ENCODE measurements at places on chromosomes 4 and X.

DNA sequence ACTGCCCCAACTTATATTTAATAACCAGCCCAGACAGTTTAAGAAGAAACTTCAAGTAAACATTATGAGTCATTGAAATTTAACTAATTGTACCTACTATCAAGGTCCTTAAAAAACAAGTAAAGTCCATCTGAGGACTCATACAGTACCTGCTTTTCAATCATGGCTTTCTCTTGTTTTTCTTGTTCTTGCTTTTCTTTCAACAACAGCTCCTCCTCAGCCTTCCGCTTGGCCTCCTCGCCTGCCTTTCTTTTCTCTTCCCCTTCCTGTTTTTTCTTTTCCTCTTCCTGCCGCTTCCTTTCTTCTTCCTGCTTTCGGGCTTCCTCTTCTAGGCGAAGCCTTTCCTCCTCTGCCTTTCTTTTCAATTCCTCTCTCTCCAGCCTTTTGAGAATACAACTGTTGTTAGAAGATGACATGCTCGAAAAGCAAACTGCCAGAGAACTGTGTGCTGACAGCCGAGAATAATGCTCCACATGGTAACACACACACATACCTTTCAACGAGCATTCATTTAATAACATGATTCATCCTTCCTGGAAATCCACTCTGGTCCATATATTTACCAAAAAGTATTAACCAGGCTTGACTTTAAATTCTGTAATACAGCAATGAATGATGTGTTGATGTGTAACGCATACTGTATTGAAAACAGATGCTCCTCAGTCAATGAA lies 25.2 kb upstream of the BCLAF3 start:
- DNase-seq, result no peak

DNA sequence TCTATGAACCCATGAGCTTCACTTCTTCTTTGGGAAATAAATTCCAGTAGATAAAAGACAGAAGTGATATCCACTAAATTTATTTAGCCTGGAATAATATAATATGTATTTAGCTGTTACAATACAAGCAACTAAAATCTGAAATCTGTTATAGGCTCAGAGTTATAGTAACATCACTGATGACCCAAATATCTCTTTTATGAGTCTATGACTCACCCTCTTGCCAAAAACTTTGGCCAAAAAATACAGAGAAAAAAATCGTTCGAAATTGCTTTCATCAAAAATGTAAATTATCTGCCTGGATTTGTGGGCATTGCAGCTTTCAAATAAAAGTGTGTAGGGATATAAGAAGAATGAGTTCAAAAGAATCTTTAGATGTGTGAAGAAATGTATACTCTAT lies 89.4 kb upstream of the DKK2 start:
- no peak for DNase-seq

DNA sequence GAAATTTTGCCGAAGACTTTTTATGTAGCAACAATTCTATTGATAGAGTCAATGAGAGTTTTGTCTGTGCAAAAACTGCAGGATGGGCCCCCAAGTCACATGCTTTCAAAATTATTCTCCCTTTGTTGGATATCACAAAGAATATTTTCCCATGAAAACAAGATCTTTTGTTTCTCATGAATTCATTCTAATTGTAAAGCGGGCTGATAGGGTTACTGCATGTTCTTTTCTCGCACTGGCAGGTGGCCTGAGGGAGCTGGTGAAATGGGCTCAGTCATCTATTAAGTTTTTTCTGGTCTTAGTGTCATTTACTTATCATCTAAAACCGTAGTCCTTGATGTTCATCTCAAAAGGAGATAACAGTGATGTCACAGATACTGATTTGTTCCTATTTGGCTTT lies 44.2 kb downstream of the MID1IP1 start:
- no peak for DNase-seq

GRCh38 chr4:137454767-137455166 lies 77.5 kb downstream of the PCDH18 start:
- no peak for DNase-seq

- no peak for DNase-seq
These were observed 176.9 kb upstream of the DCAF8L1 start for GRCh38 chrX:28158019-28158777.

DNA sequence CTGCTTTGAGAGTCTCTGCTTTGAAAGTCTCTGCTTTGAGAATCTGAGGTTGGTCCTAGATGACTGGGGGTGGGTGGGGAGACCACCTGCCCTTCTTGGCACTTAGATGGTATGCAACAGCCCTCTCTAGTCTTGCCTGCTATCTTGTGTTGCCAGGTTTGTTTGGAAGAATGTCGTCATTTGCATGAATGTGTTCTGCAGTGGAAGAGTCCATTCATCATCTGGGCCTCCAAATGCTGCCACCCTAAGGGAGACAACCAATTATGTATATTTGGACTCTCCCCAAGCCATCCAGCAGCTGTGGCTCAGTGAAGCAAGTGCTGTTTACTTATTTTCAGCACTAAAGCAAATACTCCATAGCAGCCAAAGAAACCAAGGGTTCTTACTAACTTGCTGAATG lies 44.6 kb upstream of the TRPC5OS start:
- DNase-seq, result no peak

GRCh38 chrX:56728752-56729151 lies 291 bp upstream of the NBDY start:
- peak; percentile 33 for DNase-seq

- no peak for DNase-seq
These were observed 4.6 kb downstream of the DUSP9 start for GRCh38 chrX:153651540-153652079.

DNA sequence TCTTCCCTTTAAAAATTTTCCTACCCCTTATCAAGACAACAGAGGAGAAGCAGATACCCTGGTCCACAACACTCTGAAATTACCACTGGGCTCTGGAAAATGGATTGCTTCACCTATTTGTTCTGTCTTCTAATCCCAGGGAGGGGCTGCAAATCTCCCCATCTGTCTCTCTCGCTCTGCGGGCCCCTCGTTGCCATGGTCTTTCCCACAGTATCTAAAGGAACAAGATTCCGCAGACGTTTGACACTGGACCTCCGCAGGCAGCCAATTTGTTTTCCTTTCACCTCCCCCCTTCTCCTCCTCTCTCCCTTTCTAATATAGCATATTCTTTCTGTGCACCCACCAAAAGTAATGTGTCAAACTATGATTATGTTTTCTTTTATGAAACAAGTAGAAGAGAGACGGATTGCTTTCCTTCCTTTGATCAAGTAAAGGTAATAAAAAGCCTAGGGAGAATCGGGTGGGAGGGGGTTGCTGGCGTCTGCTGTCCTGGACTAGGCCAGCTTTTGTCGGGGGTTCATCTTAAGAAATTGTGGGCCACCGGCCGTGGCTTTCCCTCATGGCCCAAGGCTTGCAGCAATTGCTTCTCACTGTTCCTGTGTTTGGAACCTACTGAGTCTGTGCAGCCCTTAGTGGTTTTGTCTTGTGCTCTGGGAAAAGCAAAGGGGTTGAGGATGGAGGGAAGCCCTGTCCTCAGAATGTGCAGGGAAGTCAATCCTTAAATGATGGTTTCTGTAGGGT lies 81.0 kb downstream of the MGST2 start:
- DNase-seq, result no peak

DNA sequence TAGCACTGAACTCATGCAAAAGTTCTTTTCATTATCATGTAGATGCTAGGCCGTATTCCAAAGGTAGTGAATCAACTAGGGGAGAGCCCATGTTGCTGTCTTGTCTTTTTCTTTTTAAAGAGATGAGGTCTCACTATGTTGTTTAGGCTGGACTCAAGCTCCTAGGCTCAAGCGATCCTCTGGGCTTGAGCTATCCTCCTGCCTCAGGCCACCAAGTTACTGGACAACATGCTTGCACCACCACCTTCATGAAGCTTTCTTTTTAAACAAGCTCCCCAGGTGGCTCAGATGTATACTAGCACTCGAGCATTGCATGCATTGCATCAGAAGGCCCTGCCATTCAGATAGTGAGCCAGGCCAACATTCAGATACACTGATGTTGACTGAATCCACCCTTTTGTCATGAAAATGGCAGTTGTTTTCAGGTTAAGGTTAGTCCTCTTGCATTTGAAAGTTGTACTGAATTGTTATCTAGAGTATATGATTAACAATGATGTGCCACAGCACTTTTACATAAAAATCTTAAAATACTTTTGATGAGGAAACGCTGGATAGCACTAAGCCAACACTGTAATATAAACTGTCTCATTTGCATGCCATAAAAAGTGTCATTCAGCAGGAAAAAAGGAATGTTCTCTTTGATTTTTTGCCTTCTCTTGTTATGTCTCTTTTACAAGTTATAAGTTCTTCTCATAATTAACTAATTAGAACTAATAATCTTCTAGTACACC lies 76.7 kb downstream of the FNIP2 start:
- DNase-seq, result no peak

DNA sequence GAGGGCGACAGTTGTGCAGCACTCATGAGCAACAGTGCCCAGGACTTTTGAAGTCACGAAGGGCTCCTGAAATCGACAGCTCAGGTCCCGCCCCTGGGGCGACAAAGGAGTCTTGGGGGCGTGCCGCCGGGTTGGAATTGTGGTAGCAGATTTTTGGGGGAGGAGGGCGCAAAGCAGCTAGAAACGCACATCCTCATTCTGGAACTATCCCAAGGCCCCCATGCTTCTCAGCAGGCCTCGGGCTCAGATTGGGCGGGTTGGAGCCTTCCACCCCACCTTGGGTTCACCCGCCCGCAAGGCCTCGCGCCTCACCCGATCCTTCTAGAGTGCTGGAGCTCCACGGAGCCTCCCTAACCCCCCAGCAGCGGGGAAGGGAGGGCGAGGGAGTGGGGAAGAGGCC lies 85.5 kb downstream of the HPRT1 start:
- no peak for DNase-seq

- no peak for DNase-seq
These were observed 95.9 kb upstream of the C1QTNF7 start for GRCh38 chr4:15331930-15332329.

GRCh38 chrX:16832301-16832700 lies 37.9 kb downstream of the RBBP7 start:
- no peak for DNase-seq

DNA sequence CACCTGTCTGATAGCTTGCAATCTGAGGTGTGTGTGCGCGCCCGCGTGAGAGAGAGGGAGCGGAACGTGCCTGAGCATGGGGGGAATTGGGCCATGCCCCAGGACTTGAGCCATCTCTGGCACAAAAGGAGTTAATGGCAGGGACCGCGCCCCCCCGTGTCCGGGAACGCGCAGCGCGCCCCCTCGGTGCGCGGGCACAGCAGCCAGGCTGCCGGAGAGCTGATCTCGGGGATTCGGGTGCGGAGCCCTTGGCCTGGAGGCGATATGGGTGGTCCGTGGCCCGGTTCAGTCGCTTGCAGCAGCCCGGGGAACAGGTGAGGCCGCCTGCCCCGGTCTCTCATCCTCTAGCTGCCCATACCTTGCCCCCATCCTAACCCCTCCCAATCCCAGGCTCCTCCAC lies at the start of gene NLGN3:
NLGN3 (plus strand) TSS at position 191 of the 400 bp plus-strand sequence. CDS start 2,909 bp downstream, outside the sequence.
- no peak for DNase-seq

GRCh38 chr4:186724058-186724863 lies 605 bp upstream of the FAT1 start:
- no peak for DNase-seq

DNA sequence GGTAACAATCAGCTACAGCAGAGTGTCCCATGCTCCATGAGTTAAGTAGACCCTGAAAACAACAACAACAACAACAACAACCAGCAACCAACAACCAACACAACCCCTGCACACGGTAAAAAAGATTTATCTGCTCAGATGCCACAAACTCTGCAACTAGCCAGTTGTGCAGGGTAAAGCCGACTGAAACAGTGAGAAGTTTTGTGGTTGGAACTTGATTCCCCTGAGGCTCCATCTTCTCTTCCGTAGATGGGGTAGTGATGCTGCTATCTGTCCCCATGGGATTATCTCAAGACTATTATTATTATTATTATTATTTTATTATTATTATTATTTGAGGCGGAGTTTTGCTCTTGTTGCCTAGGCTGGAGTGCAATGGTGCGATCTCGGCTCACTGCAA lies 50.6 kb upstream of the RAPGEF2 start:
- no peak for DNase-seq

DNA sequence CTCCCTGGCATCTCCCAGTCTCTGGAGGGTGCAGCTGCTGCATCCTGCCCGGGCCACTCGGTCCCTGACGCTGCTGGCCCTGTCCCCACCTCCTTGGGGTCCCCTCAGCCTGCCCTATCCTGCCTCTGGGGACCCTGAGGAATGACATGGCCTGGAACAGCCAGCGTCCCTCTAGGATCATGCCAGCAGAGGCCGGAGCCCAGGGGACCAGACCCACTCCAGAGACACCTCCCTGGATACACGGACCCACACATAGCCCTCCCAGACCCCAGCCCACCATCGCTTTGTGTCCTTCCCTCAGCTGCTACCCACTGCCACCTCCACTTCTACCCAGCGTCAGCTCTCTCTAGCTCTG lies 35.5 kb downstream of the CPLX1 start:
- no peak for DNase-seq

- DNase-seq, result no peak
These were observed 20.6 kb upstream of the HPGDS start for GRCh38 chr4:94363136-94363655.

DNA sequence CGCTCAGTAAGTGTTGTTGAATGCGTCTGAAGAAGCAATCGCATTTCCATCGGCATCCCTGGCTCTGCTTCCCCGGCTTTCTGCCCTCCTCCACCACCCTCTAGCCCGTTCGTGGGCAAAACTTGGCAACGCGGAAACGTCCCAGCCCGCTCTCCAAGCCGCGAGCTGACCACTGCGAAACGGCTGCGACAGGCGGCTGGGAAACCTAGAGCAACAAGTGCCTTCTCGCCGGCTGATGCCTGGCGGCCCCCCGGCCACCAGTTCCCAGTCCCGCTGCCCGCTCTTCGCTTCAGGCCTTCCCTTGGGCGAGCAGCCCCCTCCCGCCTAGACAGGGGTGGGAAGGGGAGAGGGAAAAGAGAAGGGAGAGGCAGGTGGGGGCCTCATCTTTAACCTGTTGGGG lies 837 bp downstream of the CITED1 start:
- DNase-seq, result no peak

GRCh38 chrX:20240201-20240600 lies 26.5 kb downstream of the RPS6KA3 start:
- DNase-seq, result no peak

DNA sequence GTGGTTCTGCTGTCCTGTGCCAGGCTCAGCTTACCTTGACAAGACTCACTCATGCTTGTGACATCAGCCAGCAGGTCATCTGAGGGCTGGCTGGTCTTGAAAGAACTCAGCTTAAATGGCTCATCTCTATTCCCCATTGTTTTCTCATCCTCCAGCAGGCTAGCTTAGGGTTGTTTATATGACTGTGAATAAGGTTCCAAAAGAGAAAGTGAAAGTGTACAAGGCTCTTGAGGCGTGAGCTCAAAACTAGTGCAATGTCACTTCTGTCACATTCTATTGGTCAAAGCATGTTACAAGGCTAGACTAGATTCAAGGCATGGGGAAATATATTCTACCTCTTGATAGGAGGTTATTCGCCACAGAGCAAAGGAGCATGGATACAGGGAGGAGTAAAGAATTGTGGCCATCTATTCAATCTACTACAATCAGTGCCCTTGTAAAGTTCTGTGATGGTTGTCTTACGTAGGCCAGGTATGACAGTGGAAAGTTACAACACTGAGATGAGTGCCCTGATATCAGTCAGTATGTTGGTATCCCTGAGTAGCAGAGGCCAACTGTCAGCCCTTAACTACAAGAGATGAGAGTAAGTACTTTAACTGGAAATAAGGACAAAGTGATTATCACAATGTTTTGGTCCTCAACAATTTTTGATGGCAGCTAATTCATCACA lies 19.8 kb upstream of the TMLHE start:
- no peak for DNase-seq
